ENCODE measurements at places on chromosomes 6 and 20. TPM values are rescaled to one million over a fixed set of nuclear protein-coding genes. Genes with fewer than 3 reads are reported as not detected.

- no peak for DNase-seq
Observed at GRCh38 chr20:46545827-46546138, 4.7 kb downstream of the OCSTAMP start.

DNA sequence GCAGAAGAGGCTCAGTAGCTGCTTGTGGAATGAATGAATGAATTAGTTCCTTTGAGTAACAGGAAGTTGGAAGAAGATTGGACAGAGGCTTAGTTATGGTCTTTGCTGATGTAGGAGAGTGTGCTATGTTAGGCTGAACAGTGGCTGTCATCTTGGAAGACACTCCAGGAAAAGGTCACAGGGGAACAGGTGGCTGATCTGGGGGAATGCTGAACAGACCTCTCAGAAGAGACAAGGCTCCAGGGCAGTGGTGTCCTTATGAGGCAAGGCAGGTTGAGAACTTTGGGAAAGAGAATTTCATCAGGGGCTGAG, 62.3 kb downstream of the UTRN start:
- DNase-seq, result no peak

DNA sequence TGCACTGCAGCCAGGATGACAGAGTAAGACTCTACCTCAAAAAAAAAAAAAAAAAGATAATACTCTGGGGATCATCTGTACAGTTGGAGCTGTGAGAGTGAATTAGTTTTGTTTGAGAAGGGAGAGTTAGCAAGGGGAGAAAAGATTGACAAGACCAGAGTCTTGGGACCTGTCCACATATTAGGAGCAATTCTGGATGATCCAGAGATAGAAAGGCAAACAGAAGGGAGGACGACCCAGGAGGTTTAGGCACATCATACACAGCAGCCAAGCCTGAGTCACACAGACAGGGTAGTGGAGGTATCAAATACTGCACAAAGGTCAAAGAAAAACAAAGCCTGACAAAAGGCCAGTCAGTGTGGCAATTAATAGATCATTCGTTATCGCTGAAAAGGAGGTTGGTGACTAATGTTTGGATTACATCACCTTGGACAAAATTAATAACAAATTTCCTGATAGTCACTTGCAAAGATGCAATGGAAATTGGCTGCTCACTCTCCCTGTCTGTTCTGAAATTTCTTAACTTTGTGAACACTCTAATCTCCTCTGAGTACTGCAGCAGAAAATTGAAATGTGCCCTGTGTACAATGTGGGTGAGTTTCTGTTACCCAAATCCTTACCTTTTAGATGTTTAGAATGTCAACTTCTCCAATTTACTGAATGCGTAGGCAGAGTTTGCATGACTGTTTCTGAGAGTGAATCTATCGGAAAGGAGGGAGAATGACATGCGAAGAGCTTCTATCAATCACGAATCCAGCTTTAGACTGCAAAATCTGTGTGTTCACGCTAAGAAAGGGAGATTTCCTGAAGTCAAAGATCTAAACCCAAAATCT, 105.4 kb downstream of the TSHZ2 start:
- peak; percentile 40 for DNase-seq

DNA sequence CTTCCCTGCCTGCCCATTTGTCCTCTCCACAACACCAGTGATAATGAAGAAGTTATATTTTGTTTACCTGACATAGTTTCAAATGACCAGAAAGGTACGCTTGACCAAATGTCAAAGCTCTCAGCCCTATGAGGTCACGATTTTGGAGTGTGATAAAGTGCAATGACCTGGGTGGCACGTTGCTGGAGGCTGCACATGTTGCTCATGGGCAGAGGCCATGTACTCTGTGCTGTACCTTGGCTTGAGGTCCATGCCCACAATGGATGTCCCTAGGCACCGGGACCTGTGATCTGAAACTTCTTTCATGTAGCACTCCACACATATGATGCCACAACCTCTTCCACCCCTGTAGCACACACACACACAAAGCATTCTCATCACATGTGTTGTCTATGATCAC, 164.0 kb upstream of the HEY2 start:
- no peak for DNase-seq

GRCh38 chr6:169241688-169242350, 11.8 kb downstream of the THBS2 start:
- no peak for DNase-seq

GRCh38 chr6:144756469-144756868, 471.3 kb downstream of the UTRN start:
- no peak for DNase-seq

DNA sequence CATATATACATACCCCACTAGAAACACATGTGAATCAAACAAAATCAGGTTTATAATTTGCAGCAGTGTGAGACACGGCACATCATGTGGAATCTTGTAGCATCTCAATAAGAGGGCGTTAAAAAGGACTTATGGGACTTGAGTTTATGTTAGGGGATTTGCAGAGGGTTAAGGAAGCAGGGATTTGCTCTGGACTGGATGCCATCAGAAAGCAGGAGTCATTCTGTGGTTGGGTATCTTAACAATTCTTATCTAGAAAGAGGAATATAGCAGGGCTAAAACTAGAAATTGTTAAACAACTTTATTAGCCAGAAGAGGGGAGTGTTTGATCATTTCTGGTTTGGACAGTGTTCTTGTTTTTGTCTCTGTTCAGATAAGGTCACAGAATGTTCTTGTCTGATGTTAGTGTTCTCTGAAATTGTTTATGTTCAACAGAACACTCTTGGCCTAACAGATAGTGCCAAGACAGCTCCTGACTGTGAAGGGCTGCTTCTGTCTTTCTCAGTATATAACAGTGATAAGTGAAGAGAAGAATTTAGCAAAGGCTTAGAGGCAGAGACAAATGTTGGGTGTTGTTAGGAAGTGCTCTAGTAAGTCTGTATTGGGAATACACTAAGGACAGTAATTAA, 39.2 kb downstream of the LIN28B start:
- DNase-seq, result no peak

DNA sequence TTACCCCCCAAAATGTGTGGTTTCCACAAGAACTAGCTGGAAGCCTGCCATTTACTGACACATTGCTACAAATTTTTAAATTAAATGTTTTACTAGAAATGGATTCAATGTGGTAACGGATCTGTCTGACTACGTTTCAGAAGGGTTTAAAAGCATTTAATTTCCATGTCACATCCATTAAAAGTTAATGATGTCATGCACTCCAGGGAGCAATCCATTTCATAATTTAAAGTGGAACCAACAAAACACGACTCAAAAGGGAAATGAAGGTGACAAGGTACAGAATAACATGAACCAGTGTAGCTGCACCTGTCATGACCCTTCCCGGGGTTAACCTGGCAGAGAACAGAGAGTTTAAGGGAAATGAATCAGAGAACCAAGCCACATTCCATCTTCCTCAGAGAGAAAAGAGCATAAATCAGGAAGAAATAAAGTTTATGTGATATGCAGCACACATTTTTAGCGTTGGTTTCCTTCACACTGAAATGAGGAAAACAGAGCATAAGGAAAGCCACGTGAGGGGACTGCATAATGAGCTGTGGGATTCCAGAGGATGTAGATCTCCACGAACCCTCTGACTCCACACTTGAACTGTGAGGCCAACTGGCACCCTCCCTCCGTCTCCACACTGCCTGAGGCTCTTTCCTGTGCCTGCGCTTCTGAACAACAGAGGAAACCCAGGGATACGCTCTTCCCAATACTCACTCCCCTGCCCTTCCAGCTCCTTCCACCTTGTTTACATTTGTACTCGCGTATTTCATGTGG, 170.3 kb upstream of the AHI1 start:
- no peak for DNase-seq

Gene OPRM1
- not detected for total RNA-seq

Gene WFDC12
- total RNA-seq, result not detected

Measured in PC-9 (cell line).